Activated CD4-positive, alpha-beta T cell treated with anti-CD3 and anti-CD28 coated beads for 4 hours (primary cell): ENCODE measurements at places on chromosomes 16 and 17.
A peak's percentile ranks its signal among the peaks of the same experiment; 100 is the strongest.

GRCh38 chr17:49694847-49695697, 12.7 kb downstream of the SLC35B1 start:
- DNase-seq = peak; percentile 76

DNA sequence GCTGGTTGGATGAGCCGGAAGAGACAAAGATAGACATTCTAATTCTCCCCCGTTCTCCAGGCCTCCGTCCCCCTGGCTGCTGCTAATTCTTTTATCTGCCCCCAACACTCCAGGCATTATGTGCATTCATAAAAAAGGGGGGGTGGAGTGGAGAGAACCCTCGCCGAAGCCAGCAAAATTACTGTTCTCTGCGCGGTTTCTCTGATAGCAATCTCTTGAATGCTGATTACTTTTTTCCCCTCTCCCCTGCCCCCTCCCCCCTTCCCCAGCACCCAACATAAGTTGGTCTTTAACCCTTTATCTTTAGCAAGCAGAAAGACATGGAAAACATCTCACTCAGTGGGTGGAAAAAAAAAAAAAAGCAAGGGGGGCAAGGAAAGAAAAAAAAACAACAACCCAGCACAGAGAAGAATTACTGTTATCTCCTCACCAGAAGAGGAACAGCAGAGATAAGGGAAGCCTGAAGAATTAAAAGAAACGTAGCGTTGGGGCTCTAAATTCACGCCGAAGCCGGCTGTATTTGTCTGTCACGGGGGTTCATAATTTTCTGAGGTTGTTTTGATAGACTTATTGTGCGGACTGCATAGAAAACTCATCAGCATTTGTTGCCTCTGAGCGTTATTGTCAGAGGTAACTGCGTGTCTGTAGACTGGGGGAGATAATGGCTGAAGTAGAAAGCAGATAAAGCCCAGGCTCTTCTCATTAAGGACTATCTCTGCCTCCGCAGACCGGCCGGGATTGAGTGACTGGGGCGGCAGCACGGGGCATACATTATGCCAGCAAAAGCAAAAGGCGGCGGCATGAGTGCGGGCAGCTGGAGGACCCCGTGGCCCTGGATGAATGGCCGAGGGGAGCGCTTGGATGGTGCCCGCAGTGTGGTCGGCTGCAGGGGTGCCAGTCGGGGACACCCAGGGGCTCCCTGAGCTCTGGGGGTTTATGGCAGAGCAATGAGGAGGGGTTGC, 126.9 kb downstream of the MRM1 start:
- peak; percentile 50 for DNase-seq

DNA sequence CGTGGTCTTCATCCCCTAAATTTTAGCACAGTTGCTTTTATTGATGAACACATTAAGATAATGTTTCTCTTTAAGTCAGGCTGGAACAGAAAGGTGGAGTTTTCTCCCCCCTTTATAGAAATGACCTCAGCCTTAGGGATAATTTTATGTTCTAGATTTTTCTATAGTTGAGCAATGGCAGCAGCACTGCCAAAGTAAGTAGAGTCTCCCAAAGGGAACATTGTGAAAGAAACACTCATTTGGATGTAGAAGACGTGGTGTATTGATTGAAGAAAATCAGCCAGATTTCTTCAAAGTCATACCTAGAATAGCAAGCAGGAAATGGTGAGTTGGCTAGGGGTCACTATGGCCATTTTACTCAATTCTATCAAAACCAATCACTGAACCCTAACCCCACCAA, 122.5 kb downstream of the DNAH9 start:
- DNase-seq = no peak

GRCh38 chr17:6450926-6451832, 6.9 kb downstream of the PIMREG start:
- DNase-seq = no peak

DNA sequence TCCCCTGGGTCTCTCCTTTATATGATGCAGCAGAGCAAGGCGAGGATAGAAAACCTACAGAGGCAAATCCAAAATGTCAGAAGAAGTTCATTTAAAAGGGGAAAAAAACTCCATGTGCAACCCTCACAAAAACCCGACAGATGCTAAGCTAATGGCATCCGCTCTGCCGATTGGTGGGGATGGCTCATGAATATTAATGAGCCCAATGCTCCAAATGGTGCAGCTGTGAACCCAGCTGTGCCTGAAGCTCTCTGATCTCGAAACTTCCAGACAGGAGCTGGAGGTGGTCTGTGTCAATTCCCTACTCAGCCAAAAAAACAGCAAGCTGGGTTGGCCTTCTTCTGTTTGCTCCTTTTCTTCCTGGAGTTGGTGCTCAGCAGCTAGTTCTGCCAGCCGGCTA, 15.5 kb downstream of the SNX11 start:
- no peak for DNase-seq

GRCh38 chr16:73011926-73012325, 36.0 kb downstream of the ZFHX3 start:
- DNase-seq = no peak

GRCh38 chr16:27241658-27242057, 26.9 kb downstream of the NSMCE1 start:
- DNase-seq = no peak

GRCh38 chr16:73071131-73071940, 23.4 kb upstream of the ZFHX3 start:
- DNase-seq = no peak

DNA sequence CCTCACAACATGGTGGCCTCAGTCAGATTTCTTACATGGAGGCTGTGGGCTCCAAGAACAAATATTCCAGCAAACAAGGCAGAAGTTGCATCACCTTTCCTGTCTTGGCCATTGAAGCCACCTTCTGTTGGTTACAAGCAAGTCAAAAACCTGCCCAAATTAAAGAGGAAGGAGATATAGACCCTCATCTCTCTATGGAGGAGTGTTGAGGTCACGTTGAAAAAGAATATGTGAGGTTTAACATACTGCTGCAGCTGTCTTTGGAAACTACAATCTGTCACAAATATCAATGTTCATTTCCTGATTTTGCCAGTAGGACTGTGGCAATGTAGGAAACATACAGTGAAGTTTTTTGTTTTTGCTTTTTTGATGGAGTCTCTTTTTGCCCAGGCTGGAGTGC, 211.4 kb downstream of the COPRS start:
- DNase-seq = no peak

GRCh38 chr17:18117533-18117932, 9.0 kb downstream of the MYO15A start:
- DNase-seq = no peak

GRCh38 chr17:32461853-32462617, 17.7 kb downstream of the PSMD11 start:
- peak; percentile 73 for DNase-seq

DNA sequence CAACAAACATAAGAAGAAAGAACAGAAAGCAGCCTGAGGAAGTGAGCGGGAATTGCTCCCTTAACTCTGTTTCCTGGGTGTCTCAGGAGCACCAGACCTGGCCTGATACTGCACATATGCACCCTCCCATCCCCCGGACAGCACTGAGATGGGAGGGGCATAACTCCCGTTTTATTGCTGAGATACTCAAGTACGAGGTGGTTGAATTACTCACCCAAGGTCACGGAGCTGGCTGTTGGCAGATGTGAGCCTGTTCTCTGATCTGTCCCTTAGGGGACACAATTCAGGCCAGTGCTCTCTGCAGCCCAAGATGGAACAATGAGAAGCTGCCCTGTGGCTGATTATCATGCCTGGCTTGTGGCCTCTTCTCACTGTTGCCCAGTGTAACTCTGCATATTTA, 9.1 kb upstream of the MED9 start:
- DNase-seq = no peak

DNA sequence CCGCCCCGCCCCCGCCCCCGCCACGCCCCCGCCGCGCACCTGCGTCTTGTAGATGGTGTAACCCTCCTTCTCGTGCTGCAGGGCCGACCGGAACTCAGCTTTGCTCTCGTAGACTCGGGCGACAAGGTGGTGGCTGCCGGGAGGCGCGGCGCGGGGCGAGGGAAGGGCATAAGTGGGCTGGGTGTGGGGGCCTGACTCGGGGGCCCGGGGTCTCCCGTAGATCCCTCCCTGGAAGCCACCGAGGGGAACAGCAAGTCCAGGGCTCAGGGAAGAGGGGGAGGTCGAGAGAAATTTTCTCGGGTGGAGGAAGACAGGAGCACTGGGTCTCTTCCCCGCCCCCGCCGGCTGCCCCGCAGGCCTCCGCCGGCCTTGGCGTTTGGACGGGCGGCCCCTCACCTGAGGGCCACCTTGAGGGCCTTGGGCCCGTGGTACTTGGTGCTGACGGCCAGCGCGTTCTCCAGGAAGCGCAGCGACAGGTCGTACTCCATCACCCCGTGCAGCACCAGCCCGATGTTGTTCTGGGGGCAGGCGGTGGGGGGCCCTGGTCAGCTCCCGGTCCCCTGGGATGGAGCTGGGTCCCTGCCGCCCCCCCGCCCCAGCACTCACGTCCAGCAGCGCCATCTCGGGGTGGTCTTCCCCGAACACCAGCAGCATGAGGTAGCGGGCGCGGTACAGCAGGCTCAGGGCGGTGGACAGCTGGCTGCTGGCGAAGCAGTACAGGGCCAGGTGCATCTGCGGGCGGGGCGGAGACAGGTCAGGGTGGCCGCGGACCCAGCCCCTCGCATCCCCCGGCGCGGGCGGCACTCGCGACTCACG, 19.4 kb downstream of the CLUH start:
- no peak for DNase-seq

GRCh38 chr17:77441130-77441920, 300.6 kb downstream of the SEC14L1 start:
- DNase-seq = peak; percentile 71

GRCh38 chr17:57407287-57408070, 151.2 kb downstream of the MSI2 start:
- DNase-seq = no peak

- no peak for DNase-seq
These were observed 53.1 kb upstream of the USP7 start for GRCh38 chr16:9016824-9017223.

DNA sequence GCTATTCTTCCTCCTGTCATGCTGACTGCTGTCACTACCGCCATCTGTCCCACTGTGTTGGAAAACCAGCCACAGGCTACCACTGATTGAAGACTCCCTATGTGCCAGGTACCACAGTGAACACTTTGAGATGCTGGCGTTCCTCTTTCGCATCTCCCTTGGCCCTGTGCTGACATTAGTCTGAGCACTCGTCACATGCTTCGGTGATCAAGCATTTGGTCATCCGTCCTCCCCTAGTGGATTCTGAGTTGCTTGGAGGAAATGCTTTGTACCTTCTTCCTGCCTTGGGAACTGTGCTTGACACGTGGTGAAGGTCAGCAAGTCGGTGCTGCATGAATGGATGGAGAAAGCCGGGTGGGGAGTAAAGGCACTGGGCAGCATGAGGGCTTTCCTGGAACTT, 260.1 kb downstream of the SNX29 start:
- DNase-seq = no peak
